Activated T-cell treated with anti-CD3 and anti-CD28 coated beads for 48 hours (primary cell): ENCODE measurements at places on chromosomes 11 and 22.

GRCh38 chr11:106070606-106071005 lies 6.5 kb downstream of the KBTBD3 start:
- no peak for DNase-seq

- DNase-seq: no peak
Observed at GRCh38 chr22:40178417-40179409, 988 bp downstream of the TNRC6B start.

DNA sequence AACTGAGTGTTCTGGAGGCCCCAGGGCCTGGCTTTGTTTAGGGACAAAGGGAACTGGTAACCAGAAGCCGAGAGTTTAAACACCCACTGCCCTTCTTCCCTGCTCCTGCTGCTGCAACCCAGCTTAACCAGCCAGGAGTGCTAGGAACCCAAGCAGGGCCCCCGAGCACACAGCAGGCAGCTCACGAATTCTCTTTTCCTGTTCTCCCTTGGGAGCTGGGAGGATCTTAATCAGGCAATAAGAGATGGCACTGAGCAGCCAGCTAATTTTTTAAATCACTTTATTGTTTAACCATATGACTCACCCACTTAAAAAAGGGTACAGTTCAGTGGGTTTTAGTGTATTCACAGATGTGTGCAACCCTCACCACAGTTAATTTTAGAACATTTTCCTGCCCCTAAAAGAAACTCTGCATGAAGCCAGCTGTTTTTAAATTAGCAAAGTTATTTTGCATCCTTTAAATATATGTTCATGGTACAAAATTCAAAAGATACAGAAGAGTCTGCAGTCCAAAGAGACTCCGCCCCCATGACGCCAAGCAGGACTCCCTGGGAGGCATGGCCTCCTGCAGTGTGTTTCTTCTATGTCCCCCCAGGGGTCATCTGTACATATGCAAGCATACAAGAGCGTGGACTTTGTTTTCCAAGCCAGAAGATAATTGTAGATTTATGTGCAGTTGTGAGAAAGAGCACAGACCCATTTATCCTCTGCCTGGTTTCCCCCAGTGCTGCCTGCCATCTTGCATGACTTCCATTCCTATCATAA lies 18.9 kb upstream of the PPP6R3 start:
- DNase-seq: no peak

GRCh38 chr11:125315079-125315740 lies 150.7 kb downstream of the PKNOX2 start:
- no peak for DNase-seq

DNA sequence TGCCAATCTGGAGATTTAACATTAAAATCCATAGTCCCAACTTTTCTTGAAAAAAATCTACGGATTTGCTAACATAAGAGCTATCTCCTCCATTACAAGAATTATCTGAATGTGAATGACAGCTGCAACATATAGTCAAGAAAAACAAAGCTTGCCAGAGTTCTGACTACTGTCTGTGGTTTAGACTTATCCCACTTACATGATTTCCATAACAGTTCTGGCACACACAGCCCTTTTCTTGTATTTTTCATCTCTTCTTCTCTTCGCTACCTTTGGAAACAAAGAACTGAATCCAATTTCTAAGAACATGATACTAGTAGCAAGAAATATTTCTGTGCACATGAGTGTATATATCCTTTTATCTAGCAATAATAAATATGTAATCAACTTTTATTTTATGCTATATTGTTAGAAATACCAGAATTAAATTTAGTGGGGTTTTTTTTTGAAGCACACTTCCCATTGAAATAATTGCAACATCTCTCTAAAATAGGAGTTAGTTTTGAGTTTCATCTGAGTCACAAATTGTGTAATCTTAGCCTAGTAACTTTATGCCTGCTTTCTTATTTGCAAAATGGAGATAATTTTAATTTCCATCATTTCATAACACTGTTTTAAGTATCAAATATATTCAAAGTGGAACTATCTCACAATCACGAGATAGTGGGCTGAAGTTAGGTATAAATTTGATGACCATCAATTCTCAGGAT lies 1217.6 kb downstream of the JRKL start:
- DNase-seq: no peak
